ENCODE measurements at places on chromosomes 6 and 20.
A peak's percentile ranks its signal among the peaks of the same experiment; 100 is the strongest.

GRCh38 chr6:508614-509013, 117.1 kb downstream of the IRF4 start:
- DNase-seq: no peak

DNA sequence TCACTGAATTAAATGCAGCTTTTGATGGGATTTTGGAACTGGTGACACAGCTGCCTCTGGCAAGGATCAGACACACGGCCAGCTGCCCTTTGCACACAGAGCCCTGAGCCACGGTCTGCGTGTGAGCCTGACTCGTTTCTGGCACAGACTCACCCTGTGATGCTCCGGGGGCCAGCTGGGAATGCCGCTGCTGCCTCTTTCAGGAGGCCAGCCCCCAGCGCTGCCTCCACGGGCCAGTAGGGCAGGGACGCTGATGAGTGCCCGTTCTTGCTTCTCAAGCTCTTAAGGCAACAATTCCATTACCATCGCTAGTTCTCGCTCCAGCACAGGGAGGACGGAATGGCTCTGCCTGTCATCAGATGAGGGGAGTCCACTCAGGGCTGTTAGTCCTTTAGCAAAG, 61.6 kb downstream of the IRF4 start:
- DNase-seq: no peak

GRCh38 chr20:42961771-42962170, 227.9 kb downstream of the PTPRT start:
- no peak for DNase-seq

DNA sequence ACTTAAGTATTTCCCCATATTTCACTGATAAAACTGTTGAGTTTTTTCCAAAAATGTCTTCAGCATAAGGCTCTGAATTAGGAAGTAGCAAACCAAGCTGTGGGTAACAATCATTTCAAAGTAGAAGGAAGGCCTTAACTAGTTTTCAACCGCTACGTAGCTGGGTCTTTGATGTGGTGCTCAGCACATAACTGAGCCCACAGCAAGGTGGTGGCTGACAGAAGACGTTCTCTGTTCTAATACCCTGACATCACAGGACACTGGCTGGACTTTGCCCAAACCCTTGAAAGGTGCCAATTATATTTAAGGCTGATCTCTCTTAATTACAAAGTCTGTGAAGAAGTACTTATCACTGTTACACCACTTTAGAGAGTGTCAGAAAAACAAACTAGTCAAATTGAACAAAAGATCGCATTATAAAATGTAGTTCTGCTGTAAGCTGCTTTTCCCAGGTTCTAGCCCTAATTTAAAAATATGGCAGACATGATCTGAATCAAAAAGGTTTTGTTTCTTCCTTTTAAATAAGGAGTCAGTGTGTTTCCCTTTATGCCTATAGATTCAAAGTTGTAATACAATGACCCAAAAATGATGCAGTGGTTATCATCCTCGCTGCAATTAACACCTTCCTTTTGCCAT, 26.7 kb downstream of the MAN1A1 start:
- DNase-seq: no peak

DNA sequence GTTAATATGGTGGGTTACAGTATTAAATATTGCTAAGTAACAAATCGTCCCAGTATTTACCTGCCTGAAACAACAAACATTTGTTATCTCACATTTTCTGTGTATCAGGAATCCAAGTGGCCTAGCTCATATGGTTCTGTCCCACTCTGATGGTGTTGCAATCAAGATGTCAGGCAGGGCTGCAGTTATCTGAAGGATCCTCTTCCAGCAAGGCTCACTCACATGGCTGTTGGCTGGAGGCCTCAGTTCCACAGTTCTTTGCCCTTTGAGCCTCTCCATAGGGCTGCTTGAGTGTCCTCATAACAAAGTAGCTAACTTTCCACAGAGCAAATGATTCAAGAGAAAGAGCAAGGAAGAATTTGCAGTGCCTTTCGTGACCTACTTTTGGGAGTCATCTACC, 17.7 kb downstream of the RAB22A start:
- no peak for DNase-seq

DNA sequence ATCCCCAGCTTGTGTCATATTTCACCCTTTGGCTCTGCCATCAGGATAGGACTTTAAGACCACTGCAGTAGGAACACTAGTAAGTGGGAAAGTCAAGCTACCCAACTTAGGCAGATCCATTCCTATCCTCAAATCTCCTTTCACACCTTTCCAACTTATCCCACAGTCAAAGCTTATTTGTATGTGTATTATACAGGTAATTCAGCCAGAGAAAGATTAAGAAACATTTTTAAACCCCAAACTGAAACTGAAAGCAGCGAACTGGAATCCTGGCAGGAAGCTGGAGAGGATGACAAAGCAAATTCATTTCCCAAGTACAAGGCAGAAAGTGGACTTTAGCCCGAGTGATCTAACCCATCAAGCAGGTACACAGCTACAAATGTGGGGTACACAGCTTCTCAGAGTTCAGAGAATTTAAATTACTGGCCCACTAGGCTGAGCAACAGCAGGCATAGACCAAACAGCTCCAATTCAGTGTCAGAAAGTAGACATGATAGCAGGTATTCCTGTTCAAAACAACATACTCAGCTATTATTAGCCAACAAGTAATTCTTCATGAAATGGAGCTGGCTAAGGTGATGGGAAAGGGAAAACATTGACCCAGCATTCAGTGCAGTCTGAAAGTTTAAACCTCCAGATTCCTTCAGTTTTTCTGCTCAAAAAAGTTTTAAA, 39.1 kb downstream of the ILRUN start:
- peak; percentile 86 for DNase-seq

GRCh38 chr6:49776444-49776843, 10.6 kb downstream of the PGK2 start:
- DNase-seq: no peak

DNA sequence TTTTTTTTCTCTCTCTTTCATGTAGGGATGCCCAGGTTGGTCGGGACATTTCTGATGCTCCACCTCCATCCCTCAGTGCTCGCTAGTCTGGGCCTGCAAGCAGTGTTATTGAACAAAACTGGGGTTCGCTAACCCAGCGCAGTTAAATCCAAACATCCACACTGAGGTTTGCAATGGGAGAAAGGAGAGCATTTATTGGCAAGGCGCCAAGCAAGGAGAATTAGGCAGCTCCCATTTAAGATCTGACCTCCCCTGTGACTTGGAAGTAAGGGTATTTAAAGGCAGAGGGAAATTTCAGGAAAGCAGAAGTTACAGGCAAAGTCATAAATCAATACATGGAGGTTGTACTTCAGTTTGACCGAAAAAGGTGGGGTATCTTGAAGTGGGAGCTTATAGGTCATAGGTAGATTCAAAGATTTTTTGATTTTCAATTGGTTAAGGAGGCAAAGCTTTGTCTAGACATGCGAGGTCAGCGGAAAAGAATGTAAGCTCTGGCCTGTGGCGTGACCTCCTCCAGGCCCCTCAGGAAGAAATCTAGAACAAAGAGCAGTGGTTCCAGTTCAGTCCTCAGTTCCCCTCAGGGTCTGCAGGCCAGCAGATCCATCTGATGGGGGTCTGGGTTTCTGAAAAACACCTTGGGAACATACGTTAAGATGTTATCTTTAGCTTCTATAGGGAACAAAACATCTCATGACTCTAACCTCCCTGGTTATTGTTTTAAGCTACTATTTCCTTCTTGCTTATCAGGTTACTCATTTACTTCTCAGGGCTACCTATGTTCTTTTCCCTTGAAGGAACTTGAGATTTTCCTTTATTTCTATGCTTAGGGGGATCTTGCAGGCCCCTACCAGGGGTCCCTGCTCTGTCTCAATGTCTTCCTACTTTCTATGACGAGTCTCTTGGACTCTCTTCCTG, 66.0 kb upstream of the KIF16B start:
- DNase-seq: peak; percentile 61

- DNase-seq: peak; percentile 47
Measured at GRCh38 chr20:46757754-46758678, 48.6 kb downstream of the SLC2A10 start.

GRCh38 chr6:43089874-43090558, 13.9 kb downstream of the PTK7 start:
- no peak for DNase-seq

DNA sequence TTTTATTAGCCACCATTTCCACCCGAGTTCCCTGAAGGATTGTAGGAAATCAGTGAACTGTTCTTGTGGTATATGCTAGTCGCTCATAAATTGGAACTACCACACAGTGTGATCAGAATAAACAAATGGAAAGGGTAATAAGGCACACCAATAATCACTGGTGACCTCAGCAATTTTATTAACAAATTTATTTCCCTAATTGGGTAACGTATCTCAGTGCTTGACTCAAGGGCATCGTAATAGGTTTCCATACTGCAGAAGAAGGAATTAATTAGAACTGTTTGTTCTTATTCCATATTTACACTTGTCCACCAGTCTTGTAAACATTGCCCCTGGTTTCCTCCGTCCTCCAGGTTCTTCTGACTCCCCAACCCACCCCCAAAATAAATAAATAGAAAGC, 10.0 kb upstream of the UQCC2 start:
- no peak for DNase-seq

DNA sequence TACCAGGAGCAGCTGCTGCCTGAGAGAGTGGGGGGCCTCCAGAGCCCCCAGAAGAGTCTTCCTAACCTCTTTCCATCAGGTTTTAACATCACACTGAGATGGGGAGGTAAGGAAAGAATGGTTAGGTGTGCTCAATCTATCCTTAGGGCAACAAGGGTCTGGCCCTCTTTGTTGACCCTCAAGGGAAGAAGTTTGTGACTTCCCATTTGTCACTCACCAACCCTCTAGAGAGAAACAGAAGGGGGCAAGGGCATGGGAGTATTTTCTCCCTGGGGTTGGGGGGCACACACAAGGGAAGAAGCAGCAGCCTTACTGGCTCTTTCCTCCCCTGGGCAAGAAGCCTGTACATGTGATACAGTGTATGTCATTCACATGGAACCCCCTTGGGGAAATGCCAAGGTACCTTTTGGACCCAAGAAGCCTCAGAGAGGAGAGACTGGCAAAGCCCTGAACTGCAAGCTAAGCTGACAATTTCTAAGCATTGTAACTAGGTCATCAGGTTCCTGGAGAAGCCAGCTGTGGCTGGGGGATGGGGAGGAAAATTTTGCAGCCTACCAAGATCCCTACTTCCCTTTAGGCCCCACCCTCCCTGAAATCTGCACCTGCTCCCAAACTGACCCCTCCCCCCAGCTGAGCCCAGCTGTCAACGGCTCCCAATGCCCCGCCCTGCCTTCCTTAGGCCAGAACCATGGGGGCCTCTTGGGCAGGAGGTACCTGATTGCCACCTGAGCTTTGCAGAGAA, 14.5 kb downstream of the BCL2L1 start:
- peak; percentile 52 for DNase-seq

GRCh38 chr6:147821295-147821897, 312.9 kb downstream of the SAMD5 start:
- DNase-seq: no peak

- peak; percentile 60 for DNase-seq
Measured at GRCh38 chr6:57254055-57254717, 32.1 kb upstream of the RAB23 start.

- DNase-seq: peak; percentile 31
Measured at GRCh38 chr6:62775427-62776022, 435.7 kb upstream of the FKBP1C start.

- DNase-seq: peak; percentile 87
Measured at GRCh38 chr6:151018046-151018445, 152.5 kb downstream of the MTHFD1L start.

- no peak for DNase-seq
Measured at GRCh38 chr20:20196610-20197009, 144.3 kb downstream of the CFAP61 start.

GRCh38 chr6:98467091-98467490, 367.3 kb upstream of the POU3F2 start:
- DNase-seq: no peak

DNA sequence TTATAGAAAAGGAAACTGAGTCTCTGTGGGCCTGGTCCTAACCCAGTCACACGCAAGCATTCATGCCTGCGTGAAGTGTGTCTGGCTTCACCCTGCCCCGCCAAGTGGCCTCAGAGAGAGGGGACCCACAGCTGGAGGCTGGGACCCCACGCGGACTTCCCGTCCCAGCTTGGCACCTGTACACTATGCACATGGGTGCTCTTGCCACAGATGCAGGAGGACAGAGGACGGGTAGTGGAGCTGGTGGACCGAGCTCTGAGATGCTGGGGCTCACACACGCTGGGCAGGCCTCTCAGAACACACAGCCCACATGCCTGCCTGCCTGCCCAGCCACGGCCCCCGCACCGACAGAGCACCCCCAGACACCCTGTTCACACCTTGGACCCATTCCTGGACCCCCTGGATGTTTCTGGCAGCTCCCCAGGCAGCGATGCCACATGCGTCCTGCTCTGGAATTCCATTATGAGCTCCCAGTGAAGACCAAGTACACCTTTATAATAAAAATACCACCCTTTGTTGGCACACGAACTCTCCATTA, 24.9 kb upstream of the SMOC2 start:
- no peak for DNase-seq

- peak; percentile 69 for DNase-seq
Measured at GRCh38 chr6:89928604-89929003, 34.3 kb downstream of the GJA10 start.

DNA sequence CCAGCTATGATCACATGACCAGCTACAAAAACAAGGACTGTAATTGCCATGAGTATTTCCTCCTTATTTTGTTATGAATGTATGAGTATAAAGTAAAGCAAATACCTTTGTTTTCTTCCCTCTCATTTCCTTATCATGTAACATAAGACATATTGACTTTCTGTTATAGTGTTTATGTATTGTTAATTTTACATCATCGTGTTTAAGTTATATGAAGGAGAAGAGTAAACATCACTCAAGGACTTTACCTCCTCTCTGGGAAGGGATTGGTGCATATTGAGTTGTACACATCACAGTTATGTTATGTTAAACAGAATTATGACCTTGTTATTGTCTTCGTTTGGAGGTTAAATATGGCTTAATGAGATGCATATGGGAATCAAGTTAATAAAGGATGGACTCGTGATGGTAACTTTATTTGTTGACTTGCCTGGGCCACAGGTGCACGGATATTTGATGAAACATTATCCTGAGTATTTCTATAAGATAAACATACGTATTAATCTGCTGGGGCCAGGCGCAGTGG, 57.3 kb upstream of the CNKSR3 start:
- DNase-seq: no peak

- DNase-seq: no peak
Measured at GRCh38 chr6:37316071-37316470, 37.7 kb upstream of the RNF8 start.

DNA sequence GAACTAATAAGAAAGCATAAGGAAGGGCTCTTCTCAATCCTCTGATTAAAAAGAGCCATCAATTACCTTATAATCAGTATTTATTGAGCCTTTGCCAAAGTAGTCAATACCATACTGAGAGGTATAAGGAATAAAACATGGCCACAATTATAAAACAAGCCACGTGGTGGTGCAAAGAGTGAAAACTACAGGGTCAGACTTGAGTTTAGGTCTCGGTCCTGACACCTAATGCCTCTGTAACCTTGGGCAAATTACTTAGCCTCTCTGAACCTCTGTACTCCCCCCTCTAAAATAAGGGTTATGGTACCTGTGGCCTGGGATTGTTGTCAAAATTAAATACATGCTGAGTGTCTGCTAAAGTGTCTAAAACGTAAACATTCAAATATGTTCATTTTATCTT, 11.8 kb downstream of the TRIM10 start:
- no peak for DNase-seq

Data from kidney tubule cell (primary cell).